ENCODE measurements at places on chromosomes 6 and 20.
A peak's percentile ranks its signal among the peaks of the same experiment; 100 is the strongest.

- no peak for DNase-seq
These were observed 3.9 kb upstream of the ZBTB9 start for GRCh38 chr6:33450434-33450833.

GRCh38 chr6:112214739-112215269 lies 39.6 kb downstream of the LAMA4 start:
- no peak for DNase-seq

DNA sequence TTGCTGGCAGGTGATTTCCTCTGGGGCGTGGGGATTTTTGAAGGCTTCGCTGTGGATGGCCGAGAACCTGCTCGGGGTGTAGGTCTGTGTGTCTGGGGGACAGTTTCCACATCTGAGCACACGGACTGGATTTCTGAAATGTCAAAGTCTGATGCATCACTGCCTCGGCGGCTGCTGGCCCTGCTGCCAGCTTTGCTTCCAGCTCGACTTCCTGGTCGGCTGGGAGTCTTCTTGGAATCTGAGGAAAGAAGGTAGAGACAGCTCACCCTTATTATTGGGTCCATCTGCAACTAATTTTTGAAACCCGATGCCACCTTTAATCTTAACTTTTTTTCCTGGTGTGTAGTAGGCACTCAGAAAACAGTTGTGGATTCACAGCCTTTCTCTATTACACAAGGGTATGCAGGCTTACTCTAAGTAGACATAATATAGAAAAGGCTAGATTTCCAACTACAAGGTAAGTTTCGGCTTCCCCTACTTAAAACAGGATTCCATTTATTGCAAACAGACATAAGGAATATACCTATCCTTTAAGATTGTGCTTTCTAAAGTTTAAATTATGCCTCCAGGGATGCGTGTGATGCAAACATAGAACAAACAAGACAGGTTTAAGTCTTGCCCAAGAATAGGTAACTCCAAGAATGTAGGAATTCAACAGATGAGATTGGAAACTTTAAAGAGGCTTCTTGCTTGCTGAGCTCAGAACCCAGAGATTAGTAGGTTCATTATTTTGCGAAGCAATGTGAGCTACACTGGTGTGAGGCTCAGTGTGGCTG lies 183.5 kb downstream of the DST start:
- DNase-seq, result no peak

- DNase-seq, result no peak
These were observed 63.5 kb downstream of the TBXT start for GRCh38 chr6:166104107-166104506.

DNA sequence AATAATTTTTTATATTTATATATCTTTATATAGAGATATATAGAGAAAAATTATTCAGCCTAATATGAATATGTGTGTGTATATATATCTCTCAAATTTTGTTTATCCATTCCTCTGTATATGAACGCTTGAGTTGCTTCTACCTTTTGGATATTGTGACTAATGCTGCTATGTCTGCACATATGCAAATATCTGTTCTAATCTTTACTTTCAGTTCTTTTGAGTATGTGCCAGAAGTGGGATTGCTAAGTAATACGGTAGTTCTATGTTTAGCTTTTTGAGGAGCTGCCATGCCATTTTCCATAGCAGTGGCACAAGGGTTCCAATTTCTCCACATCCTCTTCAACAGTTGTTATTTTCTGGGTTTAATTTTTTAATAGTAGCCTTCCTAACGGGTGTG lies 72.8 kb upstream of the CEP85L start:
- no peak for DNase-seq

- no peak for DNase-seq
These were observed 16.1 kb upstream of the GRM4 start for GRCh38 chr6:34161857-34162515.

- no peak for DNase-seq
These were observed 350.7 kb upstream of the SASH1 start for GRCh38 chr6:147991961-147992360.

DNA sequence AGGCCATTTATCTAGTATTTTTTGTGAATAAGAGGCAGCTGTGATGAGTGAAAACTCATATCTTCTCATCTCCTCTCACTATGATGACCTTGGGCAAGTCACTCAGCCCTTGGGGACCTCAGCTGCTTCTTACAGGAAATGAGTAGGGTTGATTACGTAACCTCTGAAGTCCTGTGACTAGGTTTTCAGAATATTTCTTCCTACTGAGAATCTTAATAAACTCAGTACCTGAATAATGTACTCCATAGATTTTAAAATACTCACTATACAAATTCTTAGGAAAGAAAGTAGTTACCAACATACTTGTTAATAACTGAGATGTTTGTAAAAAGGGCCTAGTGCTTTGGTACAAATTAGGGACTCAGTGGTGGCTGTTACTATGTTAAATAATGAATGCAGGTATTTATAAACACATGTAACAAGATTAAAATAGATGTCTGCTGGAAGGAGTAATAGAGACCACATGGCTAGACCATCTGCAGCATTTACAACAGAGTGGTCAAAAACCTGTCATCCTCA lies 60.9 kb downstream of the RPRD1B start:
- DNase-seq, result peak; percentile 53

DNA sequence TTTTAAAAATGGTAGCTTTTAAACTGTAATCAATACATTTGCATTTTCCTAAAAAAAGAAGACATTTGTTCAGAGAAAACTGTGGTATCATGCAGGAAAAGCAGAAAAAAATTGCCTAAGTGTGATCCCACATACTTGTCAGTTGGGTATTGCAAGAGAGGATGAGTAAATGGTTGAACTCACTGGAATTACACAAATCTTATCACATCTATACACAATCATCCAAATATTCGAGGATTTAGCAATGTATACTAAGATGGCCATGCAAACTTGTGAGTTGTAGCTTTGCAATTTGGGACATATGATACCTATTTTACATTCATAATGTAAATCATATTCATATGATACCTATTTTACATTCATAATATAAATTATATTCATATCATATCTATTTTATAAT lies 58.2 kb upstream of the GJE1 start:
- DNase-seq, result no peak

DNA sequence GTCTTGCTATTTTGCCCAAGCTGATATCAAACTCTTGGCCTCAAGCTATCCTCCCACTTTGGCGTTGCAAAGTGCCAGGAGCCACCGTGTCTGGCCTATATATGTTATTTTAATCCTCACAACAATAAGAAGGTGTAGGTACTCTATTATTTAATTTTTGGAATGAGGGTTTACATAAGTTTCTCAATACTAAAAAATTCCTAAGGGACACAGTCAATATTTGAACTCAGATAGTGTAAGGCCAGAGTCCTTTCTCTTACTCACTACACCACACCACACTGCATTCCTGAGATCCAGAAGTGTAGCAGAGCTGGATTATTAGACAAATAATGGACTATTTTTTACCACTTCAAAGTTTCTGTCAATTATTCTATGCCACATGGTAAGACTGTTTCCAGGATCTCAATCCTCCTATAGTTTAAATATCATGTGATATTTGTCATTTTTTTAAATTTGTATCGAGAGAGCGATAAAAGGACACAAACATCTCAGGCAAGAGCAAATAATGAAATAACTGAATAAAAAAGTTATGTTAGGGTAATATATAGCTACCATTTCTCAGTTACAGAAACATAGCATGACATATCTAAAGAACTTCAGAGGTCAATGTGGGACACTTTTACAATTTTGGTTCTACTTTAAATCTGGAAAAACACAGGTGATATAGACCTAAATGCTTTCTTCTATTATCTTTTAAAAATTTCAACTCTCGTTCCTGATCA lies 162.2 kb upstream of the THEMIS start:
- DNase-seq, result no peak

DNA sequence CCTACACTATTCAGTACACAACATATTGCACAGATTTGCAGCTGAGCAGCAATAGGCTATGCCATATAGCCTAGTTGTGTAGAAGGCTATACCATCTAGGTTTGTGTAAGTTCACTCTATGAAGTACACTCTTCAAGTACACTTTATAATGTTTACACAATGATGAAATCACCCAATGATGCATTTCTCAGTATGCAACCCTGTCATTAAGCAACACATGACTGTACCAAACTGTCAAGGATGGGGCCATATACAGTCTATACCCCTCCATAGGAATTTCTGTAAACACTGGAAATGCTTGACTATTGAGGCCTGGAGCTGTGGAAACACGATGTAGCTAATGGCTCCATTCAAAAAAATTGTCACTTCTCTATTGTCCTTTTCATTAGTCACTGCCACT lies 535.4 kb downstream of the EPM2A start:
- no peak for DNase-seq

DNA sequence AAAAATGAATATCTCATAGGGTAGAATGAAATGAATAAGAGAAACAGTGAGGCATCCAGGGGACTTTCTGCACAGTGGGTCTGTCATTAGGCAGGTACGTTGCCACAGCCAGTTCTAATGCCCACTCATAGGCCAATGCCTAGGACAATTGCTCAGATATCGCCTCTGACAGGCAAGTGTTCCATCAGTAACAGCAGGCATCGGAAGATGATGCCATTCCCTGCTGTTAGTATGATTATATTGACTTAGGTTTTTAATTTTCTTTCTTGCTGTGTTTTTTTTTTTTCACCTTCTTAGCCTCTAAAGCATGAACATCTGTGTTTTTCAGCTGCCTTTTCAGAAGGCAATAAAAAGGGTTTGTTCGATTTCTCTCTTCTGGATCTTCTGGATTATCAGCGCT lies 90.7 kb downstream of the PRL start:
- no peak for DNase-seq

DNA sequence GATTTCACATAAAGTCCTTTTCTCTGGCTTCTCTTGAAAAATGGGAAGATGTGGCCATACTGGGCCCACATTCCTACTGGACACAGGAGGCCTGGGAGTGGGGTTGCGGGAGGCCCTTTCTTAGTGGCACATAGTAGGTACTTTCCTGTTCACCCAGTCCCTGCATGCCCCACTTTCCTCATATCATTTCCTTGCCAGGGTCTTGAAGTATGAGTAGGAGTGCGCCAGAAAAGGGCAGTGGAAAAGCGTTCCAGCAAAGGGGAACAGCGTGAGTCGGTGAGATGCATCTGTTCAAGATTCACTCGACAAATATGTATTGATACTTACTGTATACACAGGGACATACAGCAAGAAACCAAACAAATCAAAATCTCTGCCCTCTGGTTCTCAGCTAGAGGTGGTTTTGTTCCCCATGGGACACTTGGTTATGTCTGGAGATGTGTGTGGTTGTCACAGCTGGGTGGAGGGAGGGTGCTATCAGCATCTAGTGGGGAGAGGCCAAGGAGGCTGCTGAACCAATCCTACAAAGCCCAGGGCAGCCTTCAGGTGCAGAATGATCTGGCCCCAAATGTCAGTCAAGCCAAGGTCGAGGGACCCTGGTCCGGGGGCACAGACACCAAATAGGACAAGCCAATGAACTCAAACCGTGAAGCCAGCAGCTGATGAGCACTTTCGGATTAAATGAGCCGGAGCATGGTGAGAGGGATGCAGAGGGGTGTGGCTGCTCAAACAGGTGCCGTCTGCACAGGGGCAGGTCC lies 151.4 kb downstream of the CEBPB start:
- DNase-seq, result no peak

DNA sequence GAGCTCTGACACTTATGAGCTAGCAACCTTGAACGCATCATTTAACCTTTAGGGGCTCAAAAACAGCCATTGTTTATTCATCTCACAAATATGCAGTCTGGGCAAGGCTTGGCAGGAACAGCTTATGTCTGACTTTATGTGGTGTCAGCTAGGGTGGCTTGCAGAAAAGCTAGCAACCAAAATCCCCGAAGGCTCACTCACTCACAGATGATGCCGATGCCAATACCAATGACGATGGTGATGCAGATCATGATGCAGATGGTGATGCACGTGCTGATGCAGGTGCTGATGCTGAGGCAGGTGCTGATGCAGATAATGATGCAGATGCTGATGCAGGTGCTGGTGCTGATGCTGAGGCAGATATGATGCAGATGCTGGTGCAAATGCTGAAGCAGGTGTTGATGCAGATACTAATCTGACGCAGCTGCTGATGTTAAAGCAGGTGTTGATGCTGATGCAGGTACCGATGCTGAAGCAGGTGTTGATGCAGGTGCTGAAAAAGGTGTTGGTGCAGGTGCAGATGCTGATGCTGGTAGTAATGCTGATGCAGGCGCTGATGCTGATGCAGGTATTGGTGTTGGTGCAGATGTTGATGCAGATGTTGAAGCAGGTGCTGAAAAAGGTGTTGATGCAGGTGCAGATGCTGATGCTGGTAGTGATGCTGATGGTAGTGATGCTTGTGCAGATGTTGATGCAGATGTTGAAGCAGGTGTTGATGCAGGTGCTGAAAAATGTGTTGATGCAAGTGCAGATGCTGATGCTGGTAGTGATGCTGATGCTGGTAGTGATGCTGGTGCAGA lies 195.6 kb downstream of the NFATC2 start:
- no peak for DNase-seq

DNA sequence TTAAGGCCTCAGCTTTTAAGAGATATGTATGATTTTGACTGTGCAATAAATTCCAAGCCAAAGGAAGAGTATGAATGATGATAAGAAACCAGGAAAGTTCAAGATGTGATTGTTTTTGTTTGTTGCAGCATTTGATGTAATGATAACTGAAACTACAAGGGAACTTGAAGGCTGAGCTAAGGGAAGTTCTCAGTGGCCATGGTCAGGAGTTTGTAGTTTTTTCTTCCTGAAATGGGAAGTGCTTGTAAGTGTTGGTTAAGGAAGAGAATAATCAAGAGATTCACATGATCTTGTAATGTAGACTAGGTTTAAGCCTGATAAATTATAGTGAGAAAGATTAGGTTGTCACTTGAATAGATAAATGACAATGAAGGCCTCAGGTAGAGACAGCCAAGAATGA lies 53.4 kb downstream of the PTCHD4 start:
- DNase-seq, result no peak

DNA sequence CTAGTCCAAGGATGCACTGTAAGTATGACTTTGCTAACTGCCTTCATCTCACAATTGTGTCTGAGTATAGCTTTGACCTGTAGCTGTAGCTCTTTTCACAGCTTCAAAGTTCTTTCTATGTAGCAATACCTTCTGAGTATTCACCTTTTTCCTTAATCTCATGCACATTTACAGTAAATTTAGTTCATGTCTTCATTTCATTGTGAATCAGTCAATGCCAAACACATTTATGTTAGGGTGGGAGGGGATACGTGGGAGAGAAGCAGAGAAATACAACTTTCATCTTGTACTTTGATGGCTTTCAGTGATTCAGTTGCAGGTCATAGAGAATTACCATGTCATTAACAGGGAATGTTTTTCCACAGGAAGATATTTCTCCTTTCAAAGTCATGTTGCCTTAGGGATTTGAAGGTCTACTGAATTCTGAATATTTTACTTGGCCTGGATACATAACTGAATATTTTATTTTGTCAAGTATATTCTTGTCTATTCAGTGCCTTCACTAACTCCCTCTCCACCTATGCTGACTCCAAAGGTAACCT lies 119.2 kb downstream of the TINAG start:
- DNase-seq, result no peak
